Activated T-helper 1 cell treated with anti-CD3 and anti-CD28 coated beads, Interleukin-12 subunit alpha, Interleukin-12 subunit beta, Interleukin-2, Interleukin-4 antibody, amounts not matched to agents 30 ng/mL and 10 ng/mL and 1 ng/mL, durations not matched to agents 14 hours and 24 hours and 36 hours (primary cell): ENCODE measurements at places on chromosomes 3 and 15.

DNA sequence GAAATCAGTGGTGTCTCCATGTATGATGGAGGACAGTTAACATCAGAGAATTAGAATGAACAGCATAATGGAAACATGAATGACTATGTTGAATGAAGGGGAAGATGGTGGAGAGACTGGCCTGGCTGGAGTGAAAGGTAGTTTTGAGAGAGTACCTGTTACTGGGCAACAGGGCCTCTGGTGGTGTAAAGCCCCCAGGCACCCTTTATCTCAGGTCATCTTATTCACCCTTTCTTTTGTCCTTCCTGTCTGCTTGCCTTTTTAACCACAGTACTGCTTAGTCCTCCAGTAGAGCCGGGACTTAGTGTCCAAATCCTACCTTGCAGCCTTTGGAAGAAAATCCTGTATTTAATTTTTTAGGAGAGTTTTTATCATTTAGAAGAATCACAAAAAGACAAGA is 6.2 kb downstream of the IREB2 start:
- no peak for DNase-seq
- no peak overlapping the region for H3K4me3 ChIP-seq
- H3K36me3 ChIP-seq: peaks cover 38% of the 10 kb centered on the region
- peak overlapping the region; percentile 65 for H3K27ac ChIP-seq

- peaks cover 11% of the 10 kb centered on the region for H3K36me3 ChIP-seq
- peaks cover 70% of the 10 kb centered on the region for H3K4me1 ChIP-seq
- peak overlapping the region; percentile 98 for H3K27ac ChIP-seq
- DNase-seq: no peak
Observed at GRCh38 chr3:50245251-50245745, 9.3 kb downstream of the GNAI2 start.

DNA sequence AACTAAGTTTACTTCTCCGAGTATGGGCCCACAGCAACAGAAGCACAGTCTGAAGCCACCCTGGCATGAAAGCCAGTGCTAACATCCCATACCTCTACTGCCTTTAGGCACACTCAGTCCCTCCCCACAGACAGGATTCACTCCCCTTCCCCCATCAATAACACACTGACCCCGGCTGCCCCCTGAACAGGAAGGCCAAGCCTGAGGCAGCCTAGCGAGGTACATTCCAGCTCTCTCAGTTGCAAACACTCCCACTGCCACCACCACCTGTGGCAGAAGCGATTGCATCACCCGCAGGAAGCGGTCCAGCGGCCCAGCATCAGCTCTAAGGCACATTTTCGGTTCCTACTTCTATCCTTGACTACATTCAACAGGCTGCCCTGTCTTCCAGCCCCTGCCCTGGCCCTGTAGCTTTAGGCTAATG is 7.0 kb upstream of the BMF start:
- H3K4me1 ChIP-seq: peaks cover 22% of the 10 kb centered on the region
- peak overlapping the region; percentile 81 for H3K27ac ChIP-seq
- peak overlapping the region; percentile 45 for H3K4me3 ChIP-seq
- H3K27me3 ChIP-seq: peaks cover 15% of the 10 kb centered on the region

DNA sequence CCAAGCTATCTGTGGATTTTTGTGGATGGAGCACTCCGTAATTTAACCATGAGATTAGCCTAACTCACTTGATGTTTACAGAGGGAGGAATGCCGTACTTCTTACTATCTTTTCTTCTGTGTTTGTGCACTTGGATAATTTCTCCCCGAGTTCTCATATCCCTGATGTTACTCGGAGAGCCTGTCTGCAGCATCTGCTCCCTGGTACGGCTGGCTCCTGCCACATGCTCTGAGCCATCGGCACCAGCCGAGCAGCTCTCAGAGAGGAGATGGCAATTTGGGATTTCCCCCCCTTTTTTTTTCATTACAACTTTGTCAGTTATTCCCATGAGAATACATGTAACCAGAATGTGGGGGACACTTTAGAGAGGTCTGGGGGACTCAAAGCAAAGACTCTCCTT is 155.0 kb downstream of the MCTP2 start:
- no peaks in the 10 kb centered on the region for H3K27me3 ChIP-seq
- no peak overlapping the region for H3K27ac ChIP-seq
- peaks cover 48% of the 10 kb centered on the region for H3K36me3 ChIP-seq
- H3K4me1 ChIP-seq: peaks cover 26% of the 10 kb centered on the region
- DNase-seq: no peak
- H3K4me3 ChIP-seq: no peak overlapping the region

DNA sequence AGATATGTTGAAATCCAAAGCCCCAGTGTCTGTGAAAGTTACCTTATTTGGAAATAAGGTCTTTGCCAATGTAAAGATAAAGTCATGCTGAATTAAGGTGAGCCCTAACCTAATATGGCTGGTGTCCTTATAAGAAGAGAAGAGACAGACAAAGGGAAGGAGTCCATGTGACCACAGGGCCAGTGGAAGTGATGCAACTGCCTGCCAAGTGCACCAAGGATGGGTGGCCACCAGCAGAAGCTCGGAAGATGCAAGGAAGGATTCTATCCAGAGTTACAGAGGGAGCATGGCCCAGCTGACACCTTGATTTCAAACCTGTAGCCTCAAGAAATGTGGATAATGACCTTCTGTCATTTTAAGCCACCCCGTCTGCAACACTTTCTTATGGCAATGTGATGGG is 35.3 kb upstream of the PGPEP1L start:
- no peaks in the 10 kb centered on the region for H3K4me1 ChIP-seq
- no peaks in the 10 kb centered on the region for H3K36me3 ChIP-seq
- H3K4me3 ChIP-seq: no peak overlapping the region
- peaks cover 22% of the 10 kb centered on the region for H3K27me3 ChIP-seq

DNA sequence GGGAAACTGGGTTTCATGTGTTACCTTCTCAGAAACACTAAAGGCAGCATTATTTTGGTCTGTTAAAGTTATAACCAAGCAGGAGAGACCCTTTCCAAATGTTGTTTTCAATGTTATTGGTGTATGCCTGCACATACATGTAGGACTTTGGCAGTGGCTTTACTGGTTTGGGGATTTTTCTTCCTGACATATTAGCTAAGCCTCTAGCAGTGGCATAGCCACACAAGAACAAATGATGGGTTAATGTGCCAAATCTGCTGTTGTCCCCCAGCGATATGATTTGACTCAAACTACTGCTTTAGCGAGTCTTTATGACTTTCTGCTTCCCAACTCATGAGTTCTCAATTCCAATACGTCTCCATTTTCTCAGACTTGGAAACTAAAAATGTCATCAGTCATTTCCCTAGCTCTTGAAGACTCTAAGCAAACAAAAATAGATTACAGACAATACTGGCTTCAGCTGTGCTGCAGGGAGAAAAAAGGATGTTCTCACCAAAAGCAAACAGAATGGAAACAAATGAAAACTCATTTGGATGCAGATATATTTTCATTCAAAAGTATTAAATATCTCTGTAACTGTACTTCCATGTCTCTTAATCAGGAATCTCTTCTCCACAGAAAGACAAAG is 29.6 kb downstream of the TPM1 start:
- H3K27me3 ChIP-seq: no peaks in the 10 kb centered on the region
- H3K27ac ChIP-seq: no peak overlapping the region
- no peak for DNase-seq
- H3K4me1 ChIP-seq: peaks cover 6% of the 10 kb centered on the region
- H3K4me3 ChIP-seq: no peak overlapping the region

DNA sequence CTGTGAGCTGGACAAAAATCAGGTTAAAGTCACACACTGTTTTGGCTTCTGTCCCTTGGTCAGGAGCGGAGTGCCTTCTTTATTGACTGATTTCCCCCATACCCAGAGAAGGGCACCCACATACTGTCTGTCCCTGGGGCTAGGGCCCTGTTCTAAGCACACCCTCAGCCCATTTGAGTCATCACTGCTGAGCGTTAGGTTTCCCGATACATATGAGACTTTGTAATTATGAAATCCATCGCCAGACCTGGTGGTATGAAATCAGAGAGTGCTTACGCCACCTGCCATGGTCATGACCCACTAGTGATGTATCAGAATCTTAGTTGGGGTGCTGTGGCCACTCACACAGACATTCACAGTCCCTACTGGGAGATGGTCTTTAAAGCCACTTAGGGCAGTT is 96.8 kb downstream of the CHDH start:
- H3K4me1 ChIP-seq: peaks cover 34% of the 10 kb centered on the region
- DNase-seq: no peak
- peaks cover 2% of the 10 kb centered on the region for H3K36me3 ChIP-seq

DNA sequence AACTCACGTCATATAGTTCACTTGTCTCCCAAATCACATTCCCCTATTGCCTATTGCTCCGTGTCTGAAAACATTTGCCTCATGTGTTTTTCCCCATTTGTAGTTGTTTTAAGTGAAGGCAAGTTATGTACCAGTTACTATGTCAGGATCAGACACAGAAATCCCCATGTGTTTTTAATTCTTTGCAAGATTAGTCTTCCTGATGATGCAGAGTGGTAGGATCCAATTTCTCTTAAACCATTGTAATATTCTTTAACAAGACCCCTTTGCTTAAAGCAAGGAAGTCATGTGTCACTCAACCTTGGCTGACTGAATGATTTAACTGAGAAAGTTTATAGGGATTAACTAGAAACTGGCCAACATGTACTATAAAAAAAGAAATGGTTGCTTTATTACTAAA is 164.4 kb downstream of the OPA1 start:
- no peak overlapping the region for H3K4me3 ChIP-seq
- no peaks in the 10 kb centered on the region for H3K4me1 ChIP-seq
- no peak overlapping the region for H3K27ac ChIP-seq
- peaks cover 2% of the 10 kb centered on the region for H3K36me3 ChIP-seq
- peaks cover 23% of the 10 kb centered on the region for H3K27me3 ChIP-seq

DNA sequence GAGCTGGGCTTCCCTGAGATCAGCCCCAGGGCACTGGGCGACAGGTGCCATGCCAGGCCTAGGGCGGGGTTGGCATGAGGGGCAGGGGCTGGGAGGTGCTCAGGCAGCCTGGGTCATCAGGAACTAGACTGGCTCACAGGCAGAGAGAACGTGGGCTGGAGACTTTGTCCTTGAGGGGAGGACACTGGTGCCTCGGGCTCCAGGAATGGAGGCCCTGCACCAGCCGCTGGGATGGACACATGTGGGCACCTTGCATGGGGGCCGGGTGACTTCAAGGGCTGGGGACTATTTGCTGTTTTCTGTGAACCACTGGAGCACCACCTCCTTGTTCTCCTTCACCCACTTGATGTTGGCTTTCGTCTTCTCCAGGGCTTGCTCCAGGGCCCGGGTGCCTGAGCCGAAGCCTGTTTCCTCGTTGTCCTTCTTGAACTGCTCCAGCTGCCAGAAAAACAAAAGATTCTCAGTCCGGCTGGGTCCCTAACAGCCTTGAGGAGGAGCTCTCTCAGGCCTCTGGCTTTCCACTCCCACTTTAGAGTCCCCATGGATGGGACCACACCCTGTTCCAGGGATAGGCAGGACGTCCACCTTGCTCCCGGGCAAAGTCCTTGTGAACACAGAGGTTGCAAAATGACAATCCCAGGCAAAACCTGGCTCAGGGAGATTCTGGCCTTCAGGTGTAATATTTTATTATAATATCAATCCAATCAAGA is 9.1 kb downstream of the MESP2 start:
- peaks cover 21% of the 10 kb centered on the region for H3K4me1 ChIP-seq
- H3K27ac ChIP-seq: no peak overlapping the region
- DNase-seq: no peak
- no peaks in the 10 kb centered on the region for H3K36me3 ChIP-seq
- no peak overlapping the region for H3K4me3 ChIP-seq
- H3K27me3 ChIP-seq: peaks cover 5% of the 10 kb centered on the region

DNA sequence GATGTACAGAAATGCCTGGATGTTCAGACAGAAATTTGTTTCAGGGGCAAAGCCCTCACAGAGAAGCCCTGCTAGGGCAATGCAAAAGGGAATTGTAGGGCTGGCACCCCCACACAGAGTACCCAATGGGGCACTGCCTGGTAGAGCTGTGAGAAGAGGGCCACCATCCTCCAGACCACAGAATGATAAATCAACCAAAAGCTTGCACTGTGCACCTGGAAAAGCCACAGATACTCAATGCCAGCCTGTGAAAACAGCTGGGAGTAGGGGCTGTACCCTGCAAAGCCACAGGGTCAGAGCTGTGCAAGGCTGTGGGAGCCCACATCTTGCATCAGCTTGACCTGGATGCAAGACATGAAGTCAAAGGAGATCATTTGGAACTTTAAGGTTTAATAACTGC is 477.9 kb upstream of the NECTIN3 start:
- no peak overlapping the region for H3K4me3 ChIP-seq
- no peak for DNase-seq

GRCh38 chr15:78915341-78916087 is 29.3 kb downstream of the CTSH start:
- H3K27ac ChIP-seq: no peak overlapping the region
- H3K27me3 ChIP-seq: no peaks in the 10 kb centered on the region
- H3K4me3 ChIP-seq: no peak overlapping the region
- no peak for DNase-seq
- H3K36me3 ChIP-seq: peaks cover 30% of the 10 kb centered on the region

GRCh38 chr3:44033123-44033522 is 208.6 kb upstream of the TOPAZ1 start:
- no peak overlapping the region for H3K4me3 ChIP-seq
- H3K36me3 ChIP-seq: no peaks in the 10 kb centered on the region
- DNase-seq: no peak
- H3K27ac ChIP-seq: no peak overlapping the region

- H3K36me3 ChIP-seq: no peaks in the 10 kb centered on the region
- H3K27me3 ChIP-seq: peaks cover 3% of the 10 kb centered on the region
- no peak overlapping the region for H3K4me3 ChIP-seq
- no peak overlapping the region for H3K27ac ChIP-seq
- no peak for DNase-seq
Observed at GRCh38 chr3:3085782-3086181, 24.4 kb downstream of the IL5RA start.
